ENCODE measurements at places on chromosomes 3 and 15.

DNA sequence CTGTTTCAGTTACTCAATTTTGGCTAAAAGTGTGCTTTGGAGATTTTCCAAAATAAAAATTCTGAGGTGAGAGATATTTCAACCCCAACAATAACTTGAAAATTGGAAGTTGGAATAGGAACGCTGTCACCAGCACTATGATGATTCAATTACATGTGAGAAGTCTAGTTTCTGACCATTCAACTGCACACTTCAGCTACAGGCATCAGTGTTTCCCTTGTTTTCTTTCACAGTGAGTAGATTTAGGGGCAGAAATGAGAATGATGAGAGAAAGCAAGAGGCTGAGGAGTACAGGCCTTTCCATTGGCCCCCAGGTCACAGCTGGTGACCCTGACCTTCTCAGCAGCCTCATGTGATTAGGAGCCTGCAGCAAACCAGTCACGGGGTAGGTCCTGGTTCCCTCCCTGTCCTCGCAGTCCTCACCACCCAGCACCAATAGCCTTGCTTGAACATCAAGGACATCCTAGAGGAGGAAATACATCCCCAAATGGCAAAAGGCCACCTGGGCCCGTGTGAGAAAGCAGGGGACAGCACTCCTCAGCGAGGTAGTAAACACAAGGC, 10.0 kb upstream of the FILIP1L start:
- no peak for DNase-seq

DNA sequence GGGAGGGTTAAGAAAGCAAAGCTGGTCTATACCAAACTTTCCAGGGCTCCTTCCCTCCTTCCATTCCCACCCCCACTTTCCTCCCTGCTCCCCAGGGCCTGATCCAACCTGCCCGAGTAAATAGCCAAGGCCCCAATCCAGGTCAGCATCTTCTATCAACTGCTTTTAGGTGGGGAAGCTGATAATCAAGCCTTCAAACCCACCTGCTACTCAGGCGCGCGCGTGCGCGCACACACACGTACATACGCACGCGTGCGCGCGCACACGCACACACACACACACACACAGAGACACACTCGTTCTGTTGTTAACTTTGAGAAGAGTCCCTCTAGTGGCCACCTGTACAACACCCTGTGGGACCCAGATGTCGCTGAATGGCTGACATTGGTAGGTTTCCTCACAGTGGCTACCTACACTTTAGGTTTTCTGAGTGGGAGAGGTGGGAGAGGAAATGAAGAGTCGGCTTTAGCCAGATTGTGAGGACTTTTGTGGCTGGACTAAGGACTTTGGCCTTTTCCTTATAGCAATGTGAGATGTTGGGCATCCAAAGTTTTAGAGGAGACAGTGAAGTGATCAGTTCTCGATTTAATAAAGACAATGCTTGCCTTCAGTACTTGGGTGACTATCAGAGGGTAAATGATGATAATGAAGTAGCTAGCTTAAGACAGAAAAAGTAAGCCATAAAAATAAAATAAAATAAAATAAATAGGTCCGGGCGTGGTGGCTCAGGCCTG, 179.9 kb upstream of the C2CD4B start:
- peak; percentile 50 for DNase-seq

DNA sequence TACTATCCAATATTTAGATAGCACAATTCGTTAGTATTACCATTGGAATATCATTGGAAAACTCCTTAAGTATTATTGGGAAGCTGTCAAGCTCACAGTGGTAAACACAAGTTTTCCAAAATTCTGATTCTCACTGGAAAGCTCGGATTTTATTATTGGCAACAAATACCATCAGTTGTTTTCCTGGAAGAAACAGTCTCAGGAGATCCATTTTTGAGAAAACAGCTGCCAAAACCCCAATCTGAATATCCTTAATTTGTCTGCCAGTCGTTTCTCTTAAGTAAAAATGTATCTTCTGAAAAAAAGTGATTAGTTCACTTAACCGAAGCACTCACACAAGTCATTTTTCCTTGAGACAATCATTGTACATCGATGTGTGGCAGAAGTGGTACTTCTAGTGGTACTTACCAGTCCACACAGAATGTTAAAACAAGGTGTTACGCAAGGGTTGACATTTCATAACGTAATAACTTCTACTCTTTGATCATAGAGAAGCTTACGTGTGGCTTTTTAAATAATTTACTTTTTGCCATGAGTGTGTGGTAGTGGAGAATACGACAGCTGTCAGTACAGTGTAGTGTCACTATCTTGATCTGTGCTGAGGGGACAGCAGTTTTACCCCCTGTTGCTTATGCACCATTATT, 74.9 kb downstream of the FAM43A start:
- DNase-seq, result no peak

DNA sequence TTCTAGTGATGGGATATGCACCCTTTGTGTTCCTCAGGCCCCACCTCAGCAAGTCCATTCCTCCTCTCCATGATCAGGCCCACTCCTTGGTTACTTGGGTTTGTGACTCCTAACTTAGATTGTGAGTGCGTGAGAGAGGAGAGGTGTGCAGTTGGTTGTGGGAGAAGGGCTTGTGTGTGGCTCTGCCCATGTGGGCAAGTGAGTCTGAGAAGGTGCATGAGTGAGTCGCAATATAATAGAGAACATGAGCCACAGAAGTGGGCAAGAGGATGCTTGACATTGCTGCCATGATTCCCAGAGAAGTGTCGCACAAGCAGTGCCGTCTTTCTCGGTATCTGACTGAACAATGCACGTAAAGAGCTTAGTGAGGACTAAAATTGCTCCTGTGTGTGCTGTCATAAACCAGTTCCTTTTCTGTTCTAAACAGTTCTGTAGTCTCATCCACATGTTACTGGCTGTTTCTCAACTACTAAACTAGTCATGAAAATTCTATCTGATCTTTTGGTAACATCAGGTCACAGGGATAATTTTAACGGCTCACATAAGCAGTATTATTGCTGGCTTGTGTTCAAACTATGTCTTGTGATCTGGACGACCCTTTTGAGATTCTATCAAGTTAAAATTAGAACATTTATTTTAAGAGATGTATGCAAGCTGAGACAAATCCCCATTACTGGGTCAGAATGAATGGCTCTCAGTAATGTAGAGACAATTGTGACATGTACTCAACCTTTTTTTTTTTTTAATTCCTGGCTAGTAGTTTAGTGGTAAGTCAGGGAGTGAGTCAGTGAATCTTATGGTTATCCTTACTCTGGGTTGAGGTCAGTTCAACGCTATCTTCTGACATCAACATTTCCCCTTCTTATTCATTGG, 25.6 kb downstream of the GYG1 start:
- no peak for DNase-seq

GRCh38 chr3:194736277-194736895, 50.7 kb downstream of the FAM43A start:
- DNase-seq, result no peak

DNA sequence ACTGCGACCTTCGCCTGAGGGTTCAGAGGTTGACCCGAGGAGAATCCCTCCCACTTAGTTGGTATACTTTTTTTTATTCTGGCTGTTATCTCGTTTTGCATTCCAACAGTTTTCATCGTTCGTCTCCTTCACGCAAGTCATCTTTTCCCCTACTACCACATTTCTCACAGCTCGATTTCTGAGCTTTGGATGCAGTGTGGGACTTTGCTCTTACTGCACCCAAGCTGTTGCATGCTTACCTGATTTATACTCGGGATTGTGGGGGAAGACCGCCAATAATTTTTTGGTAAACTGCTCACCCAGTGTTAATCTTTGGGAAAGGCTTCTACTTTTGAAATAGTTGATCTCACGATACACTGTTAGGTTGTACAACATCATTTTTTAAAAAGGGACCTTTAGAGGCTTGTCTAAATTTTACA, 702 bp downstream of the TBC1D23 start:
- no peak for DNase-seq

Data from CD4-positive, CD25-positive, alpha-beta regulatory T cell (primary cell).